ENCODE measurements at places on chromosomes 13 and 19.

DNA sequence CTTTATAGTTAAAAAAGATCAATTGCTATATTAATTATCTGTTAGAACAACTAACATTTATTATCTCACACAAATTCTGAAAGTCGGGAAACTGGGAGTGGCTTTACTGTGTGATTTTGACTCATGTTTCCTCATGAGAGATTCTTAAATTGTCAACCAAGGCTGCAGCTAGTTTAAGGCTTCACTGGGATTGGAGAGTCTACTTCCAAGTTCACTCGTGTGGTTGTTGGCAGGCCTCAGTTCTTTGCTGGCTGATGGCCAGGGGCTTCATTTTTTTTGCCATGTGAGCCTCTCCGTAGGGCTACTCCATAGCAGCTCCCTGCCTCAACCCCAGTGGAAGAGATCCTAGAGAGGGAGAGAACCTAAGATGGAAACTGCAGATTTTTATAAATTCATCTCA lies 24.5 kb upstream of the LPAR6 start:
- peak; percentile 24 for DNase-seq

- peak; percentile 44 for DNase-seq
Observed at GRCh38 chr19:5339950-5340636, 519 bp downstream of the PTPRS start.

DNA sequence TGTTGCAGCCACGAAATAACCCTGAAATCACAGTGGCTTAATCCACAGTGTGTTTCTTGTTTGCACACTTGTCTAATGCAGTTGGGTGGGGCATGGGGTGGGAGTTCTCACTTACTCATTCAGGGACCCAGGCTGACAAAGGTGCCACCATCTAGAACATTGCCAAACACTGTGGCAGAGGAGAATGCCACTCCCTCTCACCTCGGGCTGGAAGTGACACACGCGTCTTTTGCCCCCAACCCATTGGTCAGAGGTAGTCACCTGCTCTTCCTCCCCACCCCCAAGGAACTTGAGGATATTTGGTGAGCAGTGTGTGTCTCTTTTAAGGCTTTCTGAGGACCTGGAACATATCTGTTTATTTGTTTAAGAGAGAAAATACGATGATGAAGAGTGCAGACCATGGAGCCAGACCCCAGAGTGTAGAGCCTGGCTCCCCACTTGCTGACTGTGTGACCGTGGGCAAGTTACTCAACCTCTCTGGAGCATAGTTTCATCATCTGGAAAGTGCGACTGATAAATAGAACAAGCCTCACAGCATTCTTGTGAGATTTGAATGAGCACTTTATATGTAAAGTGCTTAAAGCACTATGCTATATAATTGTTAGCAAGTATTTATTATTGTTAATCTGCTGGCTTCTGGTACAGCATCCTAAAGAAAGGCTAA lies 17.4 kb downstream of the GPR183 start:
- DNase-seq = no peak

GRCh38 chr13:78067290-78067689 lies 148.7 kb upstream of the EDNRB start:
- no peak for DNase-seq

DNA sequence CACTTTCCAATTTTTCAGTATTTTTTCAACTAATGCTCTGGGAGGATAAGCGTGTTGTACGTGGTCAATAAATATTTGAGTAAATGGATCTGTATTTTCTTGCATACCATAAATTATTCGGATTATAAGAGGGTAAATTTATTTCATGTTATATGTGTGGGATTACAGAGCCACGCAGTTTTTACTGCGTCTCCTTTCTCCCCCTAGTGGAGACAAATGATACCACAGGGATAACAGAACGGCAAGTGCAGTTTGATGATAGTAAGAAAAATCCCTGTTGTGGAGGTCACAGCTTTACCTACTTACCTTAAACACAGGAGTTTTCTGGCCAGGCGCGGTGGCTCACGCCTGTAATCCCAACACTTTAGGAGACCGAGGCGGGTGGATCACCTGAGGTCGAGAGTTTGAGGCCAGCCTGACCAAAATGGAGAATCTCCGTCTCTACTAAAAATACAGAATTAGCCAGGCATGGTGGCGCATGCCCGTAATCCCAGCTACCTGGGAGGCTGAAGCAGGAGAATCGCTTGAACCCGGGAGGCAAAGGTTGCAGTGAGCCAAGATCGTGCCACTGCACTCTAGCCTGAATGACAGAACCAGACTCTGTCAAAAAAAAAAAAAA lies 16.8 kb downstream of the MBD3L2B start:
- no peak for DNase-seq

DNA sequence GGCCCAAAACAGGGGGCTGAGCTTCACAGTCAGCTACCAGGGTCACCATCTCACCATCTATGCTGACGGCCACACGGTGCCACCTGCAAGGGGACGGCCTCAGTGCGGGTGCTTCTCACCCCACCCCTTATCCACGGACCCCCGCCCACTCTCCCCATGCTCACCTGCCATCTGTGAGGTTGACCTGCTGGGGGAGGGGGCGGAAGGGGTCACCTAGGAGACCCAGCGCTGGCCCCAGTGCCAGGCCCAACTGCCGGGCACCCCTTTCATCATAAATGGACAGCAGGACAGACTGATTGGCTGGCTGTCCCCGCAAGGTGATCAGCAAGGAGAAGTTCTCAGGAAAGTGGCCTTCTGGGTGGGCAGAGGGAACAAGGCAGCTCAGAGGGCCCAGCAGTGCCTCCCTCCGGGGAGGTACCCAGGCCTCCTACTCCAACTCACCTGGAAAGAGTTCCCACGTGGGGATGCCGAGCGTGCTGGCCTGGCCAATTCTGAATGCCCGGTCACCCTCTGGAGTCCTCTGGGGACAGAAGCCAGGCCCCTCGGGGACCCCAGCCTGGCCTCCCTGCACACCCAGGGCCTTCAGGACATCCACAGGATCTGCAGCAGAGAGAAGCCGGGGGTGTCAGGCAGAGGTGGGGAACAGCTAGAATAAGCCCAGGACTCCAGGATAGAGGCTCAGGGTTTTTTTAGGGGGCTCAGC lies 4.5 kb downstream of the COL5A3 start:
- no peak for DNase-seq

GRCh38 chr19:1455336-1456120 lies 5.6 kb downstream of the APC2 start:
- peak; percentile 86 for DNase-seq

- no peak for DNase-seq
Observed at GRCh38 chr19:33110137-33110910, 21.6 kb upstream of the WDR88 start.

DNA sequence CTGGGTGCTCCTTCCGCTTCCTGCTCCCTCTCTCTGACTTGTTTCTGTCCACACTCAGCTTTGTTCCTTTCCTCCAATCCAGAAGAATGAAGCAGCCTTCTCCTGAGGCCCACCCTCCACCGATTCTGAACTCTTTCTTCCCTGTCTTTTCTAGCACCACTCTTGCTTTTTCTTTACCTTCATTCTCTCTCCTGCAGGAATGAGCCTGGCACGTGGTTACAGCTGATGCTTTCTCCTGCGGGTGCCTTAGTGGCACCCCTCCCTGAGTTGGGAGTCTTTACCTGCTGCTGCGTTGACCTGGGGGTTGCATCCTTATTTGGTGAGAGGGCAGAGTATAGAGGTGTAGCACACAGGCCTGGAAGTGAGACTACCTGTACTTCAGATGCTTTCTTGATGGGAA lies 6.2 kb downstream of the UBAC2 start:
- DNase-seq = no peak

GRCh38 chr13:78121459-78122348 lies 203.1 kb upstream of the EDNRB start:
- DNase-seq = peak; percentile 72

- no peak for DNase-seq
Observed at GRCh38 chr13:66359910-66360552, 870.1 kb downstream of the PCDH9 start.

GRCh38 chr19:1501200-1501595 lies 10.2 kb downstream of the REEP6 start:
- no peak for DNase-seq

- peak; percentile 52 for DNase-seq
Observed at GRCh38 chr13:50893211-50893852, 16.3 kb upstream of the RNASEH2B start.

DNA sequence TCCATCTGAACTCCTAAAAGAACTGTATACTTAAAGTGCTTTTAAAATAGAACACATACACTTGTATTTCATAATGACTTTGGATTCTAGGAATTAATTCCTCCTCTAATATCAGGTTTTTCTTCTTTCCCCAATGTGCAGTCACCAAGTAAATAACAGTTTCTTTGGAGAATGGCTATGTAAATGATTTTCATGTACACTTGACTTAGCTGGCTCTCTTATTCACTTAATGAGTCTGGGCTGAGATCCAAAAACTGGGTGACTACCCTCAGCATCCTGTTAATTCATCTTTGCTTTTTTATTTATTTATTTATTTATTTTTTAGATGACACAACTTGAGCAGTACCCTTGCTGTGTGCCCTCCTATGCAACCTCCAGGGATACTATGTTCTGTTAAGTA lies 1003.7 kb downstream of the SLITRK1 start:
- DNase-seq = no peak

DNA sequence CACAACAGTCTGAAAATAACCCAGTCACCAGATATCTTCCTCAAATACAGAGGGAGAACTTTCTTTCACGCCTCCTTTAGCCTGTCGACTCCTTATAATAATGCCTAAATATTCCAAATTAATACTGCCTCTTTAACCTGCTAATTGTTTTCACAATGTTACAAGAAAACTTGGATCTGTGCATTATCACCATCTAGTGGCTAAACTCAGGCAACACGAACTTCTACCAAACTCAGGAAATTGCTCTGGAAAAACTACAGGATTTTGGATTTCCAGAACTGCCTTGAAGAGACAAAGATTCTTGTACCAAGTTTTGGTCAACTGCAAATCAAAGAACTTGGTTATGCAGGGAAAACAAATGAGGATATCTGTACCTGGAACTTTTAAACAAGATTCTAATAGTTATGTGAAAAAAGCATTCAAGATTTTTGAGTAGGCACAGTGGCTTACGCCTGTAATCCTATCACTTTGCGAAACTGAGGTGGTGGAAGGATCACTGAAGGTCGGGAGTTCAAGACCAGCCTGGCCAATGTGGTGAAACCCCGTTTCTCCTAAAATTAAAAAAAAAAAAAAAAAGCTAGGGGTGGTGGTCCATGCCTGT lies 10.8 kb downstream of the CLN5 start:
- peak; percentile 55 for DNase-seq

DNA sequence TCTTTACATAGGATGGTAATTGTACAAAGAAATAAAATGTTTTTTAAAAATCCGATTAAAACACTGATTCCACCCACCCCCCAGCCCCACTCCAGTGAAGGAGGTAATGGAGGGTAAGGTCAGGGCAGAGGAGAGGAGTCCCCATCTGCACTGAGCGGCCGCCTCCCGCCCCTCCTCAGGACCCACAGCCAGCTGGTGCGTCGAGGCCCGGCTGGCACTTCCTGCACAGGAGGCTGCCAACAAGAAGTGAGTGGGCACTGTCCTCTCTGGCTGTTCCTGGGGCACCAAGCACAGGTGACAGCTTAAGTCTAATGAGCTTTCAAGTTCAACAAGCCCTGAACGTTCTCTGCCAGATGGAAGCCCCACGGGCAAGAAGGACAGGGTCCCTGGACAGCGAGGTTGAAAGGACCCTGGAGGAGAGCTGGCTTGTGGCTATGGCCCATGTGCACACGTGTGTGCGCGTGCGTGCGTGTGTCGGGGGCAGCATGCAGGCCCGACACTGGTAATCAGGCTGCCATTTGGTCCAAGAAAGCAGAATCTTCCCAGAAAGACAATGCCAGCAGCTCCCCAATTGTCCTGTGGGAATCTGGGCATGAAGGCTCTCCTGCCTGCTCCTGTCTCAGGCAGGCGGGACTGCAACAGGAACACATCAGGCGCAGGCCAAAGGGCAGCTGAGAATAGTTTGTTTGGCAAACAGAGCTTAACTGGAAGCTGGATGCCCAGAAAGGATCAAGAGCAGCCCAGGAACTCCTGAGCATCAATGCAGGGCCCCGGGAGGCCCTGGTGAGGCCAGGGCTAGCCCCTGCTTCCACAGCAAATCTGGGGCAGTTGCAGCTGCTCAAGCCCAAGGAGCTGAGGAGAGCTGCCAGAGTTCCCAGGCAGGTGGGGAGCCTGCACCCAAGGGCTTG lies 15.1 kb upstream of the EPHX3 start:
- no peak for DNase-seq

DNA sequence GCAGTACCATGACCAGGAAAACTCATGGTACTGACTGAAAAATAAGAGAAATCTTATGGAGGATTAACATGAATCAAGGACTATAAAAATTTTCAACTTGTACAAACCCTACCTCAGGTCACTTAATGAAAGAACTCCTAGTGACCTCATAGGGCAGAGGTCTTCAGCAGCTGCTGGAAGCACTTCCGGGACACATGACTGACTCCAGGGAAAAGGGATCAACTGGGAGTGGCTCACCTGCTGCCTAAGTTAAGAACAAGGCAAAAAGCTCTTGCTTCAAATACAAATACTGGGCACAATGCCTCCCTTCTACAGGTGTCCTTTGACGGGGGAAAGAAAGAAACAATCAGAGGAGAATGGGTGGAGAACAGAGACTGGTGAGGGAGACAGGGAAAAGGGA lies 18.6 kb downstream of the DOCK9 start:
- peak; percentile 72 for DNase-seq

DNA sequence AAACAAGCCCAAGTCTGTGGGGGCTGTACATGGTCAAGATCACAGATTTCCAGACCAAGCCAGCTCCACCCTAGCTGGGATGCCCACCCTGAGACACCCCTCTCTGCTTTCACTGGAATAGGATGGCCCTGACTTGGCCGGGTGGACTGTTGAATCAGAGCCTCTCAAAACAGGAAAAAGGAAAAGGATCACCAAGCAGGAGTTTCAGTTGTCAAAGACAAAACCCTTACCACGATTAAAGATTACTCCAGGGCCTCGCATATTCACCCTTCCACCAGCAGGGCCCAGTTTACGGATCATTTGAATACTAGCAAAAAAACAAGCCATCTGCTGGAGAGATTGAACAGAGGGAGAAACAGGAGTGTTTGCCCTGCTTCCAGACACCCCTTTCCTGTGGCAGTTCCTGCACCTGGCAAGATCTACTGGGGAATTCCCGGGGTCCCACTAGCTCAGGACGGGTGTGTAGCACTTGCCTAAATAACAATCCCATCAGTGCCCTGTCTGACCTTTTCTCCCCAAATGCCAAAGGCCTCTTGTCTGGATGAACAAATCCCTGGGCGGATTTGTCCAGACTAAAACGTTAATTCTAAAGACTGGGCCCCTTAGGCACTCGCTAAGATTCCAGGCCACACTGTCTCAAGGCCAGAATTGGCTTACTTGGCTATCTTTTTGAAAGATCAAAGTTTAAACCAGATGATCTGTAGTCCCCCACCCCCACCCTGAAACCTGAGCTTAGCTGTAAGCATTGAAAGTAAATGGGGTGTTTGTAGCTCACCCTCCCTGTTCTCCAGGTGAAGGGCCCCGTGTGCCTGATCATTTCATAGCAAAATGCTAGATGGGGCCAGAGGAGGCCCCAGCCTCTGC lies 38.4 kb downstream of the ACTN4 start:
- DNase-seq = peak; percentile 91

- peak; percentile 62 for DNase-seq
Observed at GRCh38 chr19:14686411-14686810, 3.4 kb upstream of the ZNF333 start.
